ENCODE measurements at places on chromosomes 3 and 15.

- no peak for DNase-seq
These were observed 1.3 kb downstream of the DGKG start for GRCh38 chr3:186360779-186361178.

GRCh38 chr15:60379185-60379524 lies 18.6 kb downstream of the ANXA2 start:
- no peak for DNase-seq

DNA sequence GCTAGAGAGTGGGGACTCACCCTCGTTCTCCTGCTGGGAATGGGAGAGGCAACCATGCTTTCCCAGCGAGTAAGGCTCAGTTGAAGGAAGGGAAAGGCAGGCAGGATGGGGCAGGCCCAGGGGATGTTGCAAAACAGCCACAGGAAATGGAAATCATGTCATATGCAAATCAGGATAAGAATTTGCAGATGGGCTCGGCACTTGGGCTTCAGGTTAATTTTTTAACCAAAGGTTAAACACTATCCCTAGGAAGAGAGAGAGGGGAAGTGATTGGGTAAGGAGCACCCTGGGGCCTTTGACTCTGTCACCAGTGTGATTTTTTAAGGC lies 14.6 kb upstream of the PLA2G4E start:
- no peak for DNase-seq

DNA sequence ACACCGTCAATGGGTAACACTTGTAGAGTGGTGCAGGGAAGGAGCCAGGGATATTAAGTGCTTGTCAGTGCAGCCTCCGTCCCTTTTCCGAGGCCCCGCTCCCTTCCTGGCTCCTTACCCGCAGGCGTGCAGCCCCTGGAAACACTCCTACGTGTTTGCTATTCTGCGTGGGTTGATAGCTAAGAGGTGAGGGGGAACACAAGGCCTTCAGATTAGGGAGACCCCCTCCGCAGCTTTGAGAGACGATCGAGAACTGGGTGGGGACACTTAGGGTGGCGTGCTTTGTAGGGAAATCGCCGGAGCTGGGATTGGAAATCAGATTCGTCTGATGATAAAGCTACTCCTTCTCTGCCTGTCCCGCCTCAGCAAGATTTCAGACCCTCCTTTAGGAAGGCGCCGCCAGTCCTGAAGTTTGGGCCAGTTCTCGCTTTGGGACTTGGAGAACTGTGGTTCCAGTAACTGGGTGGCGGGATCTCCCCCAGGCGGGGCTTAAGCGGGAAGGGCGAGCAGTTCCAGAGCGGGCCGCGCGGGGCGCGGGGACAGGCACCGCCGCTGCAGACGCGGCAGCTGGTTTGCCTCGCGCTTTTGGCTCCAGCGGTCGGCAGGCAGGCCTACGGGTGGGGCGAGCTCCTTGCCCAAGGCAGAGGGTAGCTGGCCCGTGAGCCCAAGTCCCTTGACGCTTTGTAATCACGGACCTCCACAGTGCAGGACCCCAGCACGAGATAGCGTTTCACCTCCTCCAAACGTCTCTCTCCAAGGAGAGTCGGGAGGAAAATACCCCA lies 8.0 kb upstream of the FAM107A start:
- no peak for DNase-seq

- no peak for DNase-seq
These were observed 171.7 kb downstream of the FNDC3B start for GRCh38 chr3:172211123-172211522.

DNA sequence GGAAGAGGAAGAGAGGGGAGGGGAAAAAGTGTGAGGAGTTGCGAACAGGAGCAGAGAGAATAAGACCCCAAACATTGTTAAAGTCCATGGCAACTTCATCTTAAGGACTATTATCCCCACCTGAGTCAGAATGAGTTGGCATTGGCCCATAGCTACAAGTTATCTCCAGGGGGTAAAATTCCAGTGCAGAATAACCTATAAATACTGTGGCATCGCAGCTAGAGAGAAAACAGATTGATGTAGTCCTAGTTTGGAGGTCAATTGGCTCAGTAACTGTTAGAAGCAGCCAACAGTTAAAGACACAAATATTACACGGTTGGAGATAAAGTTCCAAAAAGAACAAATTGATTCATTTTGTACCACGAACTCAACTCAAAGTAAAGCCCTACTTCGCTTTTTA lies 313.9 kb upstream of the CCDC54 start:
- DNase-seq: no peak

DNA sequence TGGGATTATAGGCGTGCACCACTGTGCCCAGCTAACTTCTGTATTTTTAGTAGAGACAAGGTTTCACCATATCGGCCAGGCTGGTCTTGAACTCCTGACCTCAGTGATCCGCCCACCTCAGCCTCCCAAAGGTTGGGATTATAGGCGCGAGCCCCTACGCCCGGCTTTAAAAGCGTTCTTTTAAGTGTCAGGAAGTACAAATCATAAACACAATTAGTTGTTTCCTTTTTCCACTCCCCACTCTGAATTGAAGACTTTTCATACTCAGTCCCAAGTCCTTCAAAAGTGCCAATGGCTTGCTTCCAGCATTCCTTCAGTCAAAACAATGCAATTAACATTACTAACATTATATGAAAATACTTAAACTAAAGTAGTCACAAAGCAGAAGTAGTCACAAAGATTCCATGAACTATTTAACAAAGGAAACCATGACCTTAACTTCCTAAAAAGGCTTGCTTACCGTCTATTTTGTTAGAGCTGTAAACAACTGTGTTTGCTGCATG lies 8.1 kb downstream of the WDR82 start:
- DNase-seq: no peak

GRCh38 chr15:66021496-66022162 lies 152.3 kb downstream of the RAB11A start:
- no peak for DNase-seq

GRCh38 chr3:51393134-51393495 lies 2.0 kb downstream of the RBM15B start:
- no peak for DNase-seq
